HepG2 (cell line): ENCODE measurements at places on chromosomes 5 and 9. TPM values are rescaled to one million over a fixed set of nuclear protein-coding genes. Genes with fewer than 3 reads are reported as not detected.

SYK gene
- not detected in 2 replicates for polyA plus RNA-seq

CDKN2B-AS1 gene
- polyA plus RNA-seq = 1.8 and 2.3 TPM in 2 replicates

DNA sequence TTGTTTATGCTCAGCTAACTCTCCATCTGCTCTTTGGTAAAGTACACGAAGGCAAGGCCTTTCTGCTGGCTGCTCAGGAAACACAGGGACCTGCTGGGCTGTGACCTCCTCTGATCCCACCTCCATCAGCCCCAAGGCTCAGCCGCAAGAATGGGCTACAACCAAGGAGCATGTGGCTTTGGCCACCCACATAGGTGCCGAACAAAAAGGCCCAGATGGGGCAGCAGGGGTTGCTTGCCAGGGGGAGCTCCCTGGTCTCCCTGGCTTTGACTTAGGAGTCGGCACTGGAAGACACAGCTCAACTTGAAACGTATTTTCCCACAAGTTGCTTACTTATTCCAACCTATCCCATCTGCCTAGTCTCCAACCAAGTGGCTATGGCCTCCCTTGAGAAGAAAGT lies 461.1 kb downstream of the ICE1 start:
- H3K27me3 ChIP-seq = no peaks in the 10 kb centered on the region
- no peaks in the 10 kb centered on the region for H3K36me3 ChIP-seq
- no peaks in the 10 kb centered on the region for H3K4me1 ChIP-seq
- DNase-seq = no peak
- no peak overlapping the region for H3K27ac ChIP-seq

EIF4EBP3 gene
- 0.31 and 0.61 TPM in 2 replicates for polyA plus RNA-seq

PAX5 gene
- polyA plus RNA-seq = not detected in 2 replicates

GRCh38 chr9:82895822-82896110 lies 167.2 kb downstream of the RASEF start:
- H3K4me1 ChIP-seq = no peaks in the 10 kb centered on the region
- no peak overlapping the region for H3K27ac ChIP-seq
- DNase-seq = no peak
- H3K27me3 ChIP-seq = no peaks in the 10 kb centered on the region
- H3K36me3 ChIP-seq = no peaks in the 10 kb centered on the region

GRCh38 chr5:40717281-40717680 lies 37.6 kb downstream of the PTGER4 start:
- H3K36me3 ChIP-seq = peaks cover 5% of the 10 kb centered on the region; the same call in 2 of the 3 replicates
- H3K27ac ChIP-seq = no peak overlapping the region
- no peak overlapping the region for H3K4me3 ChIP-seq

DNA sequence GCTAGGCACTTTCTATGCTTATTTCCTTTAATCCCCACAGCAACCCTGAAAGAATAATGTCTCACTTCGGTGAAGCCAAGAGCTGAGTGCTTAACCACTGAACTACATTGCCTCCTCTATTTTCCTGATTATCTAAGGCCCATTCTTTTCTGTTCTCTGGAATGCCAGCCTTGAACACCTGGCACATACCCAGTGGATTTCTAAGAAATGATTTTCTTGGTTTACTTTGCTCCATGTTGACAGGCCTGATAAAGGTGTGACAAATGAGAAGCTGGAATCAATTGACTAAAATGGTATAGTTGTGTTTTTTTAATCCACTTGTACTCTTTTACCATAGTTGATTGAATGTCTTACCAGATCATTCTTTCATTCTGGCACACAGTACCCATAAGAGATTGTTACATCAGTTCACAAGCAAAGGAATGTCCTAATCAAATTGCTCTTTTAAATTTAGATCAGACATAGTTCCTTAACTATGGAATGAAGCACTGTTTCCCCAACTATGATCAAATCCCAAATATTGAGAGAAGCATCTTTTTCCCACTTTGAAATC lies 9.0 kb upstream of the ENC1 start:
- peaks cover 45% of the 10 kb centered on the region for H3K4me1 ChIP-seq
- no peaks in the 10 kb centered on the region for H3K27me3 ChIP-seq
- DNase-seq = no peak

DNA sequence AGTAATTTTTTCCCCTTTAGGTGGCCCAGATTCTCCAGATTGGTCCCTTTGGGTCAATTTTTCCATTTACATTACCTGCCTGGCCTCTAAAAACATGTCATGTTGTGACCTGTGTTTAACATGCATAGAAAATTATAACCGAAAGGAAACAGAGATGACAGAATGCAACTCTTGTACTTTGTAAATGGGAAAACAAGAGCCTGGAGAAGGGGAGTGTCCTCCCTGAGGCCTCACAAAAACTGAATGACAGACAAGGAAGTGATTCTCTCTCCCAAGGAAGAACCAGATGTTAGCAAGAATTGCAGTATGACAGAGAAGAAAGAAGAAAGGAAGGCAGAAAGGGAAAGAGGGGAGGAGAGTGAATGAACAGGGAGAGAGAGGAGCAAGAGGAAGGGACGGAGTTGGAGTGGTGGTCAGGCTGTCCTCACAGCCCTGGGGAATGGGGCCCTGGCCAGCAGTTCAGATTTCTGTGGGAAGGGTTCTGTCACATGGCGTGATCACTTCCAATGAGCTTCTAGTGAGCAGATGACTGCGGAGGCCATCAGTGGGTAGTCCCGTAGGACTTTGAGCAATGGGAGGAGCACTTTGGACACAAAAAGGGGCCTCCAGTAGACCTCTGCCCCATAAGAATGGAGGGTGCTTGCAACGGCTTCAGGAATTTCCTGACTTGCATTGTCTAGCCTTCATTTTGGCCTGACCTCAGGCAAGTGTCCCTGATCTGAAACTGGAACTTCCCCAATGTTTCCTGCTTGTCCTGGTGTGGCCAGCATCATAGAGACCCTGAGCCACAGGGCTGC lies 31.6 kb downstream of the ABLIM3 start:
- H3K27me3 ChIP-seq = no peaks in the 10 kb centered on the region
- no peaks in the 10 kb centered on the region for H3K36me3 ChIP-seq
- peaks cover 54% of the 10 kb centered on the region for H3K4me1 ChIP-seq
- H3K27ac ChIP-seq = peak overlapping the region; percentile 100
- DNase-seq = peak; percentile 96
- peak overlapping the region; percentile 58 for H3K4me3 ChIP-seq

- H3K4me1 ChIP-seq = no peaks in the 10 kb centered on the region
- no peak overlapping the region for H3K4me3 ChIP-seq
- H3K27ac ChIP-seq = no peak overlapping the region
- no peaks in the 10 kb centered on the region for H3K27me3 ChIP-seq
- DNase-seq = no peak
- H3K36me3 ChIP-seq = no peaks in the 10 kb centered on the region
Measured at GRCh38 chr5:35783551-35783950, 73.1 kb upstream of the IL7R start.

DNA sequence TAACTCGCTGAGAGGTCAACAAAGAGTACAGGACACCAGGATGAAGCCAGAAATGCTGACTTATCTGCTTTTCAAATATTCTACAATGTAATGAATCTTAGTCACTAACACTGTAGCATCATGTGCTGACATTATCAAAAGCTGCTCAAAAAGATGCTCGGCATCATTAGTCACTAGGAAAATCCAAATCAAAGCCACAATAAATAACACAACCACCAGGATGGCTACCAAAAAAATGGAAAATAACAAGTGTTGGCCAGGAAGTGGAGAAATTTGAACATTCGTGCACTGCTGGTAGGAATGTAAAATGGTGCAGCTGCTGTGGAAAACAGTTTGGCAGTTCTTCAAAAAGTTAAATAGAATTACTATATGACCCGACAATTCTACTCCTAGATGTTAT lies 269.1 kb downstream of the GLIS3 start:
- no peak overlapping the region for H3K27ac ChIP-seq
- H3K36me3 ChIP-seq = no peaks in the 10 kb centered on the region
- peak; percentile 15 for DNase-seq
- H3K4me3 ChIP-seq = no peak overlapping the region

DNA sequence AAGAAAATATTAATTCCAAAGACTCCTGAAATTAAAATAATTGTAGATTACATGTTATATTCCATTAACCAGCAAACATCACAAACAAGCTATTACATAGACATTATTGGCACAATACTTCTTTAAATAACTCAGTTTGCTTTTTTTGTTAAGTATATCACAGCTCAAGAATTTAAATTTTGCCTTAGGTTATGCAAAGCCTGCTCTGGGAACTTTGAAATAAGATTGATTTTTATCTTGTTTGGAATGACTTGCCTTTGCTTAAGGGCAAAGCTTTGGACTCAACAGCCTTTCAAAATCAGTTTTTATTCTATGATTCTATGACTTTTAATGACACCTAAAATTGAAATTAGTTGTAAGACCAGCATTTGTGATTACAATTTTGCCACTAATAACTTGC lies 78.2 kb downstream of the ALDH7A1 start:
- peaks cover 9% of the 10 kb centered on the region; the same call in 1 of the 2 replicates for H3K4me1 ChIP-seq
- no peak overlapping the region for H3K27ac ChIP-seq
- no peak for DNase-seq
- H3K36me3 ChIP-seq = no peaks in the 10 kb centered on the region

GRCh38 chr5:148206620-148207019 lies 3.8 kb downstream of the SPINK6 start:
- no peaks in the 10 kb centered on the region for H3K27me3 ChIP-seq
- H3K27ac ChIP-seq = no peak overlapping the region
- no peaks in the 10 kb centered on the region for H3K4me1 ChIP-seq
- H3K36me3 ChIP-seq = no peaks in the 10 kb centered on the region
- H3K4me3 ChIP-seq = no peak overlapping the region
- DNase-seq = no peak

TAF9 gene
- 163 and 218 TPM in 2 replicates for polyA plus RNA-seq

DNA sequence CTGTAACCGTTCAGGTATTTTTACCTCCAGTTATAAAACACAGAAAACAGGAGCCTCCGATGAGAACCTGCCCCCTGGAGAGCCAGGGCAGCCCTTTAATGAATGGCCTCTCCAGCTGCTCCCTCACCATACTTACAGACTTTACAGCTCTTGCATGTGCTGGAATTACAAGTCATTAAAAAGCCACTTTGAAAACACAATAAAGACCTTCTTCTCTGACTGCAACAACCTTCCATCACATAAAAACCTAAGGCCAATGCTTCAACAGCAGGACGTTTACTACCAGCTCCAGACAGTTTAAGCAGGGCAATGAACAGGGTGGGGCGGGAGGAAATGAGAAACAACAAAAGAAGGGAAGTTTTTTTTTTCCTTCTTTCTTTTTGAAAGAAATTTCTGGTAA lies 213.8 kb downstream of the MLLT3 start:
- no peaks in the 10 kb centered on the region for H3K36me3 ChIP-seq
- H3K4me1 ChIP-seq = peaks cover 8% of the 10 kb centered on the region
- H3K4me3 ChIP-seq = no peak overlapping the region
- H3K27me3 ChIP-seq = no peaks in the 10 kb centered on the region
- no peak for DNase-seq

GRCh38 chr5:139299486-139299885 lies 5.9 kb downstream of the MATR3 start:
- H3K36me3 ChIP-seq = peaks cover 1% of the 10 kb centered on the region; the same call in 1 of the 2 replicates
- no peaks in the 10 kb centered on the region for H3K27me3 ChIP-seq
- H3K4me3 ChIP-seq = no peak overlapping the region
- H3K27ac ChIP-seq = no peak overlapping the region

DNA sequence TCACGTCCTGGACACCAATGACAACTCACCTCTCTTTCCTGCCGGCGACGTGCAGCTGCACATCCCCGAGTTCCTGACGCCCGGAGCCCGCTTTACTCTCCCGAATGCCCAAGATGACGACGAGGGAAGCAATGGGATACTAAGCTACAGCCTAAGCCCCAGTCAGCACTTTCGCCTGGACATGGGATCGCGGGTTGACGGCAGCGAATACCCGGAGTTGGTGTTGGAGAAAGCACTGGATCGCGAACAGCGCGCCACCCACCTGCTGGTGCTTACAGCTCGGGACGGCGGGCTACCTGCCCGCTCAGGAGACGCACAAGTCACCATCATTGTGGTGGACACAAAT lies 1.1 kb downstream of the PCDHAC1 start:
- no peak overlapping the region for H3K4me3 ChIP-seq
- H3K27ac ChIP-seq = no peak overlapping the region
- no peaks in the 10 kb centered on the region for H3K36me3 ChIP-seq
- peaks cover 17% of the 10 kb centered on the region; the same call in 2 of the 3 replicates for H3K27me3 ChIP-seq
- DNase-seq = no peak

GRCh38 chr5:88544671-88545070 lies 276.0 kb upstream of the TMEM161B start:
- no peak overlapping the region for H3K4me3 ChIP-seq
- H3K27ac ChIP-seq = no peak overlapping the region

- H3K4me3 ChIP-seq = no peak overlapping the region
- no peak for DNase-seq
- no peaks in the 10 kb centered on the region for H3K36me3 ChIP-seq
- no peak overlapping the region for H3K27ac ChIP-seq
Measured at GRCh38 chr5:1311439-1312055, 16.7 kb upstream of the TERT start.

DNA sequence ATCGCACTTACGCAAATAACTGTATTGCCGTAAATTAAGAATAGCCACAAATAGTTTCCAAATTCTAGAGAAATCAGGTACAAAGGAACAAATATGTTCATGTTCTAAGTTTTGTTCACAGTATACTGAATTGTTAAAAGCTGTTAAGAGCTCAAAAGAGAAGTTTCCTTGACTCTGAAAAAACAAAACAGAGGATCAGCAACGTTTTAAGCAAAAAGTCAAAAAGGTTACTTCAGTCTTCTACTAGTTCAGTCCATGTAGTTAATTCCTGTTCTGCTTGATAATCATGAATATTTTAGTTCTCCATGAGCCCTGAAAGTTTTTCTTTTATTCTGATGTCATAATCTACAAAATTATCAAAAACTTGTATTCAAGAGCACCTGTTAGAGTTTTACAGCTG lies 128.6 kb upstream of the MAST4 start:
- H3K36me3 ChIP-seq = no peaks in the 10 kb centered on the region
- no peak overlapping the region for H3K4me3 ChIP-seq
- DNase-seq = no peak
- no peaks in the 10 kb centered on the region for H3K4me1 ChIP-seq
